Posterior vena cava (tissue), 2 donors: ENCODE measurements at places on chromosomes 6 and 20.
A peak's percentile ranks its signal among the peaks of the same experiment; 100 is the strongest.

DNA sequence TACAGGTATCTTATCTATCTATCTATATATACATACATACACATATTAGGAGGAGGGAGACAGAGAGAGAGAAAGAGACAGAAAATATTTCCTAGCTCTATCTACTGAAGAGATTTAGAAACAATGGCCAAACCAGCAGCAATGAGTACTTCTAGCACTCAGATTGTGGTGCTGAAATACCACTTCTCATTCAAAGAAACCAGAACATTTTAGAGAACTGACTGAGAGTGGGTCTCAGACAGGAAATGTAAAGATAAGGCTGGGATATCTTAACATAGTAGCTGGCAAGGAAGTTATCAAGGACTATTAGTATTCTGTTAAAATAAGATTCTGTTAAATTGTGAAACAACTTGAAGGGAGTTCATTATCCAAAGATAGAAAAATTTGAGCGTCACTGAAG is 57.0 kb downstream of the DNAAF9 start:
- DNase-seq, result no peak

DNA sequence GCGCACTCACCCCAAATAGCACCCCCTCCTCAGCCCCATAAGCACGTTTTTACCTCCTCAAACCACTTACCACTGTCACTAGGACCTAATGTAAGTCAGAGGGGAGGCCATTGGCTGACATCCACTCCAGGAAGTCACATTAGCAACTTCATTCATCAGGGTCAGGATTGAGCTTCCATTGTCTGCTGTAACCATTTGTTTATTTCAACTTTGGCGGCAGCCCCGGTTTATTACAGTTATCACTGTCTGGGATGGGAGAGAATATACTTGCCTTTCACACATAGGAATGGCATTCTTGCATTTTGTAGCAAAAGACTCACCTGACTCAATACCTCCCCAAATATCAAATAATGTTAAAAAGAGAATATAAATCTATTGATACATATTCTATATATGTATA is 38.3 kb downstream of the MAFB start:
- no peak for DNase-seq

GRCh38 chr6:36160147-36160760 is 29.9 kb downstream of the MAPK13 start:
- DNase-seq, result no peak

DNA sequence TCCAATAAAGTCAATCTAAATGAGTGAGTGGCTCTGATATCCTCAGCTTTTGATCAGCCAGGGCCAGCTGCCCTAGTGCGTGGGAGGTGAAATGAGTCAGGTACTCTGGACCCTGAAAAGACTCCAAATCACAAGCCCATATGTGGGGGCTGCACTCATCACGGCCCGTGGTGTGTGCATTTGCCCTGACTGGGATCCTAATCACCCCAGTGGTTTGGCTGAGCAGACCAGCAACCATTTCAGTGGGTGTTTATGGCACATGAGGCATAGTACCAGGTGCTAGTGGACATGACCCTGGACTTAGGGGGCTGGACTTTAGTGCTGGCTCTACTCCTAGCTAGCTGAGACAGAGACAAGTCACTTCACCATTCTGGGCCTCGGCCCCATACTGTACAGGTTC is 39.4 kb downstream of the SCML4 start:
- no peak for DNase-seq

- DNase-seq, result no peak
Observed at GRCh38 chr6:39577446-39578165, 147.6 kb downstream of the KIF6 start.

GRCh38 chr6:104357928-104358327 is 501.8 kb downstream of the HACE1 start:
- no peak for DNase-seq

DNA sequence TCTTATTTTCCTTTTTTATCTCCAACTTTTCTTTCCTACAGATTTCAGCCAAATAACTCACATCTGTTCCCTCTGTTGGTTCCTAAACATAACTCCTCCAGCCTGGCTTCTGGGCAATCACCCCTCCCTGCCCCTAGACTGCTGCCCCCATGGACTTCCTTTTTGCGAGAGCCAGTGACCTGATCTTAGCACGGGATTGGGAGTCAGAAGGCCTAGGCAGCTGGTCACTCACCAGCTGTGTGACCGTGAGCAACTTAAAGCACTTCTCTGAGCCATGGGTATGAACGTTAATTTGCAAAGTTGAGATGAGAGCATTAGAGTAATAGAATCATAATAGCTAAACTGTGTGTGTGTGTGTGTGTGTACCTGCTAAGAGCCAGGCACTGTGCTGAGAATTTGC is 4.5 kb upstream of the MMP9 start:
- no peak for DNase-seq

DNA sequence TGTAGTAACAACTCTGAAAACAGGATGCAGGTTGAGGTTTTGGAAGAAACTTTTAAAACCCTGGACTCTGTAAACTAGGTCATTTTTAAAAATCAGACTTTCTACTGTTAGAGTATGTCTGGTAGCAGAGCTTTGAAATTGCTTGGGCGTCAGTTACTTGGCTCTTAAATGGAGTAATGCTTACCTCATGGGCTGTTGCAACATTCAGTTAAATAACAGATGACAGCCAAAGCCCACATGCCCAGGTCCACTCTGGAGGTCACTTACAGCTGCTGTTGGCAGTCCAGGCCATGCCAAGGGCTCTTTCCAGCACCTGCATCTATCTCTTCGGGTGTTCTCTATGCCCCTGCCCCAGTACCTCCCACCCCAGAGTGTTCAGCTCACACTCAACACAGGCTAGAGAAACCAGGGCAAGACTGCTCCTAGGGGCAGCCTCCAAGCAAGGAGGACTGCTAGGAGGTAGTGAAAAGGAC is 96.4 kb downstream of the BANF2 start:
- DNase-seq, result peak; percentile 81

- no peak for DNase-seq
Observed at GRCh38 chr6:75494290-75494689, 690 bp upstream of the FILIP1 start.

DNA sequence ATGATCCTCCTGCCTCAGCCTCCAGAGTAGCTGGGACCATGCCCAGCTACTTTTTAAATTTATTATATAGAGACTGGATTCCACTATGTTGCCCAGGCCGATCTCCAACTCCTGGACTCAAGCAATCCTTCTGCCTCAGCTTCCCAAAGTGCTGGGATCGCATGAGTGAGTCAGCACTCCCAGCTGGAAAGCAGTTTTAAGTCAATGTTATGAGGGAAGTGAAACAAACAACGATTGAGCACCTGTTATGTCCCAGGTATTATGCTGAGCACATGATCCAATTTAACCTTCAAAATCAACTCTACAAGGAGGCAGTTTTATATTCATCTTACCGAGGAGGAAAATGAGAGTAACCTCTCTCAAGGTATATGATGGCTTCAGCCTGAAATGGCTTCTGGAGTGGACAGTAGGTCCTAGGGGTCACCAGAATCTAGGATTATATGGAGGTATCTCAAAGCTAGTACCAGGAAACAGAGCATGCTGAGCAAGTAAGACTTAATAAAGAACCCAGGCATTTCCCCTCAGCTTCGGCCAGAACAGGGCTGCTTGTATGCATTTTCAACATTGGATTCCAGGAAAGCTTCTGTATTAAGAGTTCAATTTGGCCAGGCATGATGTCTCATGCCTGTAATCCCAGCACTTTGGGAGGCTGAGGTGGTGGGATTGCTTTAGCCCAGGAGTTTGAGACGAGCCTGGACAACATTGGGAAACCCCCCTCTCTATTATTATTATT is 55.0 kb downstream of the EDN1 start:
- DNase-seq, result no peak

DNA sequence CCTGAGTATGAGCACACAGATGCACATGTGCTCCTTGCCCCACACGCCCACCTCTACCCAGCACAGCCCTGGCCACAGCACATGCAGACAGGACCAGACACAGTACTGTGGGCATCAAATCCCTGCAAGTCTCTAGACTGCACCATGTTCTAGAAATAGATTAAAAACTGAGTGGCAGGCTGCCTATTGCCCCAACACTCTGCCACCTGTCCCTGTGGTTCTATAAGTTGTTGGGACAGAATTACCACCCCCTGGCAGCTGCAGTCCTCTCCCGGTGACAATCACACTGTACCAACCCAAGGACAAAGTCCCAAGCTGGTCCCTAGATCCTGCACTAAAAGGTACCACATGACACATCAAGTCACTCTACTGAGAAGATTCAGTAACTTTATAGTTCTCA is 70.2 kb downstream of the B3GAT2 start:
- no peak for DNase-seq

DNA sequence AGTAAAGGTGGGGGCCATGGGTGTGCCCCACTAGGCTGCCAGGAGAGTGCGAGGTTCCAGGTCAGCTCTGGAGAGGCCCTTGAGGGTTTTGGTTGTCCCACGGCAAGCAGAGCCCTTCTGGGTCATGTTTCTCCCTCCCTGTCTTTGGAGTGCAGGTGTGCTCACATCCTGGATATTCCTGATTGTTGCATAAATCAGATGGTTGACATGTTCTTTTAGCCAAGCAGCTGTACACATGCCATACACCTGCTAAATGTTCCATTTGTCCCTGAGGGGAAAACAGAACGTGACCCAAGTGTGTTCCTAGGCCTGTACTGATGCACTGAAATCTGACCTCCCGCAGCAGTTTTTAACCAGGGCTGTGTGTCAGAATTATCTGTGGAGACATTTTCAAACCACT is 77.5 kb upstream of the BEND3 start:
- no peak for DNase-seq

DNA sequence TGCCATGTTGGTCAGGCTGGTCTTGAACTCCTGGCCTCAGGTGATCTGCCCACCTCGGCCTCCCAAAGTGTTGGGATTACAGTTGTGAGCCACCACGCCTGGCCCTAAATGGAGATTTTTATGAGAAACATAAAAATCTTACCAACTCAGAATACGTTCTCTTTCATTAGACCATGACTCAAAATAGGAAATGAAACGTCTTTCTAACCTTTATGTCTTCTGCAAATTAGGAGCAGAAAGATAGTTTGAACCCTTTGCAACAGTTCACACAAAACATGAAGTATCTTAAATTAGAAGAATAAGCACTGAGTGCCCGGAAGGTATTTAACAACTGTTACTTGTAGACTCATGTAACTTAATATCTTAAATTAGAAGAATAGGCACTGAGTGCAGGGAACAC is 48.3 kb downstream of the AHI1 start:
- DNase-seq, result no peak

- no peak for DNase-seq
Observed at GRCh38 chr20:54590856-54591255, 115.5 kb downstream of the DOK5 start.

DNA sequence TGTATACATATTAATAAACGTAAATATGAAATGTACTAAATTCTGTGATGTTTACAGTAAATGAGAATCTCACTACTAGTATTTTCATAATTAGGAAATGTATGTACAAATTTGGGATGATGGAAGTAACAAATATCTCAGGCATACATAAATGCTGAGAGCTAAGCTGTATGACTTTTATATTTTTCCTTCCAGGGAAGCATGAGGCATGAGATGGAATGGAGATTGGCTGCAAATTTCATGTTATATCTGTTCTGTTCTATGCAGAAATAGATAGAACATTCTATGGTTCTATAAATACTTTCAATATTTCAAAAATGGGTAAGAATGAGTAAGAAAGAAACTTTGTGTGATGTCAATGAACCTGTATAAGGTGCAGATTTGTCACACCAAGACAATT is 335.2 kb downstream of the KHDRBS2 start:
- no peak for DNase-seq

GRCh38 chr20:36606158-36607066 is 833 bp downstream of the RAB5IF start:
- DNase-seq, result no peak

DNA sequence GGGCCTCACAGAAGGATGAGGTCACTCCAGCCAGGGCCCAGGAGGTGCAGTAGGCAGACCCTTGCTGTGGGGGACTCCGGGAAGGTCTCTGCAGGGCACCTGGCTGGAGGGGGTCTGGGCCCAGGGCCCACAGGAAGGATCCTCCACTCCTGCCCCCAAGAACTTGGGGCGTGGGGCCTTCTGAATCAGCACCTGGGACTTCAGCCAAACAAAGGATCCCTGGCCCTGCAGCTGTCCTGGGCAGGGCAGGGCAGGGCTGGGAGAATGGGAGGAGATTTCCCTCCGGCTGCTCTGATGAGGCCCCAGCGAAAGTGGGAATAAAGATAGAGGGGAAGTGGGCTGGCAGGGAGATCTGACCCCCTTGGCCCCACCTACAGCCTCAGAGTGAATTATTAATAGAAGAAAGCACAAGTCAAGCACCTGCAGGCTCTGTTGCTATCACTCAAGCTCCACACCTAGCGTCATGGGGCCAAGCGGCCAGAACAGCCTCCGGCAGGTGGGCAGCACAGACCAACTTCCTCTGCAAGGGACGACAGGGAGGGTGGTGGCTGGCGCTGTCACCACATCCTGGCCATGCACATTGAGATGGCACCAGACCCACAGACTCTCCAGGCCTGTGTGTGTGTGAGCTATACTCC is 61.6 kb upstream of the MRPS10 start:
- peak; percentile 82 for DNase-seq

DNA sequence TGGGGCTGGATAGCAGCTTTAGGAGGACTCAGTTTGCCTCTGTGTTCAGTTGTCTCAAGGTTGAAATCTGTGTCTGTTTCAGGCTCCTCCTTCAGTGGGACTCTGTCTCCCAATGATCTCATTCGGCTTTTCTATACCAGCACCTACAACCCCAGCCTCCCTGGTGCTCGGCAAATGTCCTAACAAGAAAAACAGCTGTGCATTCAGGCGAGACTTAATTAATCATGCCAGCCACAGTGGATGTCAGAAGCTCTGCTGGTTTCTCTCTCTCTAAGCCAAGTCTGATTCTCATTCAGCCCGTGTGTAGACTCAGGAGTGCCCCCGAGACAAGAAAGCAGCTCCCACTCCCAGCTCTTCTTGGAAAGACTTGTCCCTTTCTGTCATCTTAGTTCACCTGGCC is 46.8 kb downstream of the SUN5 start:
- DNase-seq, result no peak

DNA sequence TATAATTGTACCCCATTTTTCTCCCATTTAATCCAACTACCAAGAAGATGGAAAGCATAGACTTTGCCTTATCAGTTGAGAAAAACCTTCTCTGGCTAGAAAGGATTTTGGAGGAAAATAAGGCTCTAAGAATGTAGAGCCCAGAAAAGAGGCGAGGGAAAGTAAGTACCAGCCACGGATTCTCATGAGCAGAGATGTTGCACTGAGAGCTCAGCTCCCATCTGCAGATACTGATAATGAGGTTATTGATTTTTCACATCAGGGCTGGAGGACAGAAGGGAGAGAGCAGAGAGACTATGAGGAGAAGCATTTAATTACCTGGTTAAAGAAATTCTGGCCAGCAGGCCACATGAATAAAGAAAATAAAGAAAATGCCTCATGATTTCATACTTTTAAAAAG is 104.4 kb upstream of the FAM184A start:
- no peak for DNase-seq

- DNase-seq, result no peak
Observed at GRCh38 chr20:1761116-1761515, 103.5 kb upstream of the SIRPG start.
